ENCODE measurements at places on chromosomes 3 and 15.

DNA sequence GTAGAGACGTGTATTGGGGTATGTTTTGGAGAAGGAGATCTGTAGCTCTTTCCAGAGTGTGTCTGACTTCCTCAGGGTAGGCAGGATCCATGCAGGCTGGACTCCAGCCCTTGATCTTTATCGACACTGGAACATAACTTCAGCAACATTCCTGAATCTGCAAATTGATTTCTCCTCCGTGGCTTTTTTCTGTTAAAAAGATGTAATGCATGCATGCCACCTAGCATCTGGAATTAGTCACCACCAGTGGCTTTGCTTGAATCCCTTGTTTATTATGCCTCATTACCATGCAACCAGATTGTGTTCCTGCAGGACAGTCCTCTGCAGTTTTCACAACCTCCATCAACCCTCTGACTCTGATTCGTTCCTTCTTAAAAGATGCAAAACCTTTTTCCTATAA is 86.1 kb downstream of the CCNL1 start:
- DNase-seq = no peak

DNA sequence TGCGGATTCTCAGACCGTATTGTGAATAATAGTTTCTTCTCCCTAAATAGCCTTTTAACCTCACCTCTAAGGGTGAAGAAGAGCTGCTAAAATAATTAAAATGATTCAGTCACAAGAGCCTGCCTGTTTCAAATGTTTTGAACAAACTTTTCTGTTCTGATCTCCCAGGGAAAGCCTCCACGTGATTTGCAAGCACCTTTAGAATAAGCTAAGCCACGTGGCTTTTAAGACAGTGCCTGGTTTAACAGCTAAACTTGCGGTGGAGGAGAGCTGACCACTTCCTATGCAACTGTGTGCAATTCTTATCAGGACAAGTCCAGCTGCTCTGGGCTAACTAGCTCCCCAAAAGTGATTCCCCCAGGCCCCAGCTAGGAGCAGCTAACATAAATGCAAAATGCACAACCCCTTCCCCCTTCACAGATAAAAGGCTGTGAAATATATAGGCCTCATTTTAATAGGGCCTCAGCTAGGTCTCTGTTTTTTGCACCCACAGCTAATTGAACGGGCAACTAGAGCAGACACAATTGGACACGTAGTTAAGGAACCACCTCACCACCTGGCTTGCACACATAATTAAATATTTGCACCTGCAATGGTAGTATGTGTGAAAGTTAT is 401.2 kb upstream of the NR2F2 start:
- no peak for DNase-seq

GRCh38 chr3:46693892-46694226 is 380 bp upstream of the ALS2CL start:
- DNase-seq = no peak

DNA sequence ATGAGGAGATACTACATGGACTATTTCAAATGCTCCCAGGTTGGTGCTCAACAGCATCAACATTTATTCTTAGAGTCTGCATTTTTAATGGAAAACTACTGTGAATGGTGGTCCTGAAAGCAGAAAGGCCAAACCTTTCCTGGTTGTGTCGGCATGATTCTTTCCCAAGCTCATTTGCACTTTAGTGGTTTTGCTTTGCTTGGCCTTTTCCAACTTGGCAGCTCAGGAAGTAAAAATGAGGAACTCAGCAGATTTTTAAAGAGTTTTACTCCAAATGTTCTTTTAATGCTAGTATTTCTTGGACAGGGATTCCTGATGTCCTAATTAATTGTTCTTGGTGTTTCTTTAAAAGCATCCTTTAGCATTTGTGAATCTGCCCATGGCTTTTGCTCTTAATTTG is 197.4 kb downstream of the SLC9A9 start:
- no peak for DNase-seq

- no peak for DNase-seq
Measured at GRCh38 chr3:73536952-73537351, 87.8 kb downstream of the PDZRN3 start.

DNA sequence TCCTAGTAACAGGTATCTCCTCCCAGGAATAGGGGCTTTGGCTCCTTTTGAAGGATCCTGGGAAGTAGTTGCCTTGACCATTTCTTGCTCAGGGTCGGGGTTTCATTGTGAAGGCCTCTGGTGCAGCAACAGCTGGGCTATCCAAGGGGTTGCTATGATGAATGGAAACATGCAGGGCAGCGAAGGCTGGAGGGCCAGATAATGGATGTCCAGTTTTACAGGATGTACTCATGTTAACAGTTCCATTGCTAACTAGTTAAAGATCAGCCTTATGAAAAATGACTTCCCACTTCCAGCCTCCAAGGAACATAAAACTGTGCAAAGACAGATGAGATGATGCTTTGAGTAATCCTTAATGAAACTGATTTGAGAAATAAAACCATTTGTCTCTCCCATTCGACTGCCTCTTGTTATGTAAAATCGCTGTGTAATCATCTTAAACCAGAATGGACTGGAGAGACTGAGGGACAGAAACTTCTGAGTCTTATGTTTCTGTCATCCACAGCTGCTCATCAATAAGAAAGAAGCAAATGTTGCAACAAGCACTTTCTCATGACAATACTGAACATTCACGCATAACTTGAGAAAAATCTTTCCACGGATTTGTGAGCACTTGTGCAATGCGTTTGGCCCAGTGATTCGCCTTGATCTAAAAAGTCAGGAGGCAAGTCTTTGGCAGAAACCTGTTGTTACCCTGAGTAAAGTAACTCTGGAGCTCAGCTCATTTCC is 473.5 kb upstream of the RGMA start:
- DNase-seq = no peak

GRCh38 chr3:54355800-54356199 is 233.4 kb downstream of the CACNA2D3 start:
- no peak for DNase-seq

DNA sequence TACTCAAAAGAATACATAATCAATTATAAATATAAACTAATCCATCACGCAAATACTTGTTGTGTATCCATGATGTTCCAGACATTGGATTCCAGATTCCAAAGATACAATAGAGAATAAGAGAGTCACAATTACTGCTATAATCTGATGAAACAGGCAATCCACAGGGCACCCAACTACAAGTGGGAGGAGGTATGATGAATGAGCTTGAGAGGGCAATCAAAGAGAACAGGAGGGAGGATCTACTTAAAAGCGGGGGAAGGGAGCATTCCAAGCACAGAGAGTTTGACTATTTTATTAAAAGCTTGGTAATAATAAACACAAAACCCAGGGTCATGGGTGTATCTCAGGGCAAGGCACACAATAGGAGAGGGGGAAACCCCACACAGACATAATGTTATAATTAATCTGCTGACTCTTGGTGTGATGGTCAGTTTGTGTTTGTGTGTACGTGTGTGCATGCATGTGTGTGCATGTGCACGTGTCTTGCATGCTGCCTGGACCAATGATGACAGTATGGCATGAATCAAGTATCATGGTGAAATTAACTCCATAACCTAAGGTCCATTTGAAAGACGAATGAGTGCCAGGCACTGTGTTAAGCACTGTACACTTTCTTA is 325.4 kb upstream of the WNT5A start:
- no peak for DNase-seq

Data from NCI-H524 treated with DMSO at 0.1 percent for 48 hours (cell line).